ENCODE measurements at places on chromosomes 13 and 19.

- DNase-seq: no peak
These were observed 13.4 kb downstream of the PKN1 start for GRCh38 chr19:14446336-14447036.

DNA sequence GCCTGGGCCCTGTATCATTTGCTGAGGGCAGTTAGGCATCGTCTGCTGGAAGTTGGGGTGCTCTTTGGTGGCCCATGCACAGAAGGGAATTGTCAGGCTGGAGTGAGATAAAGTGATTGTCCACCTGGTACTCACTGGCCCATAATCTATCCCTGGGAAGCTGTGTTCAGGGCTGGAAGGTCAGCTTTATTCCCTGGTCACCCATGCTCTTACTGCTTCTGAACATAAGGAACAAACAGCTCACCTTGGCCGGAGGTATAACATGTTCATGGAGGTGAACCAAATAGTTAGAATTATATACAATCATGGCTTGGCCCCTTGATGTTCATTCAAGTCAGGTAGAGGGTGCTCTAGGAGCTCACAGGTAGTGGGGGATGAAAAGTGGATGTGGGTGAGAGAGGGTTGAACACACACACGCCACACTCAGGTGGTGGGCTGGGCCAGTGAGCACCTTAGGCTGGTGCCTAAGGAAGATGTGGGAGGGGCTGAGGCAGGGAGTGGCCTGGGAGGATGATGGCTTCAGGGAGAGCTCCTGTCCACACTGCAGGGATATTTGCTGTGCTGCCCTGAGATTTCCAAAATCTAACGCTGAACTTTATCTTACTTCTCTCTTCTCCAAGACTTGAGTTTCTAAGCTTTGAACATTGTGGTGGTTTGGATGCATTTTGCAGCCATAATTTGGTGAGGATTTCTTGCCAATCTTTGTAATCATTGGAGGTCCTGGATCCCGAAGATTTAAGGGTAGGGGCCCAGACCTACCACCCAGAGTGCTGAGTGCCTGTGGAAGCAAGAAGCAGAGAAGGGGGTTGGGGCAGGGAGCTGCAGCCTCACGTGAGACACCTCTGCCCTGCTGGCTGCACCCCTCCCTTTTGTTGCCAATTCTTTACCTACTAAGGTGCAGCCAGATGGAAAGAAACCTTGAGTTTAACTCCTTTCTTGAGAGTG is 420.6 kb downstream of the ZNF536 start:
- no peak for DNase-seq

DNA sequence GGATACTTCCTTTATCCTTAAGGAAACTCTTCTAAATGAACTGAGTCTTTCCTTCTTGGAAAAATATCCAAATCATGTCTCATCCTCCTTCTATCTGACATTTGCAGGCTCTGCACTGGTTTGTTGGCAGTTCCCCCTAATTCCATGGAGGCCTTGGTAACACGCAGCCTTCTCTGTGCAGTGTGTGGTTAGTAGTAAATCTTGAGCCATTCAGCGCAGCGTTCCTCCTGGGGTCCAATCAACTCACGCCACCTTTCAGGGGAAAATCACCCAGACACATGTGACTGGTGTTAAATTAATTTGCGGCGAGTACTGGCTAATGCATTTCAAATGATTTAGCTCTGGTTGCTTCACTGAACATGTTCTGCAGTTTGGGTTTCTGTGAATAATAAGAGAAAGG is 21.0 kb upstream of the CBY2 start:
- DNase-seq: peak; percentile 97

DNA sequence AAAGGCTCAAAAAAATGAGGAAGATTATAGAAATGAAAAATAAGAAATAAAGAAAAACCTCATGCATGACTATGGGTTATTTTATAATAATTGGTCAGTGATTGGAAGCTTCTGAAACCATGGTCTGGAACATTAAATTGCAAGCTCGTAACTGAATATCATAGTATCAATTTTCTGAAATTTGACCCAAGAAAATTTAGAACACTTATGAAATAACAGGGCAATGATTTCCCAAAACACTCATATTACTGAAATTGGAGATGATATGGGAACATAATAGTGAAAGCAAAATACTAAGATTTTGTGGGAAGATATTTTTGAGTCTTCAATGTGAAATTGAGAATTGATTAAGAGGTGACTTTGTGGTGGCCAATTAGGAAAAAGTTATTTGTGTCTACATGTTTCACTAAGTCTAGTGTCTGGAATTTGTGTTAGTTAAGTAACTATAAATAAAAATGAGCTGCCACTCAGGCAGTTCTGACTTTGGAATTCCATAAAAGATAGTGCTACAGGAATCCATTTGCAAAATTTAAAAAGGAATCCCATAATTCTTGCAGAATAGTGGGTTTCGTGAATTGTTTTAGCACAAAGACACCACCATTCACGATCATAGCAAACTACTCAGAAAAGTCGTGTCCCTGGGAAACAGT is 603.0 kb downstream of the LMO7 start:
- no peak for DNase-seq

GRCh38 chr19:54659300-54659699 is 3.5 kb upstream of the LILRB4 start:
- DNase-seq: no peak

DNA sequence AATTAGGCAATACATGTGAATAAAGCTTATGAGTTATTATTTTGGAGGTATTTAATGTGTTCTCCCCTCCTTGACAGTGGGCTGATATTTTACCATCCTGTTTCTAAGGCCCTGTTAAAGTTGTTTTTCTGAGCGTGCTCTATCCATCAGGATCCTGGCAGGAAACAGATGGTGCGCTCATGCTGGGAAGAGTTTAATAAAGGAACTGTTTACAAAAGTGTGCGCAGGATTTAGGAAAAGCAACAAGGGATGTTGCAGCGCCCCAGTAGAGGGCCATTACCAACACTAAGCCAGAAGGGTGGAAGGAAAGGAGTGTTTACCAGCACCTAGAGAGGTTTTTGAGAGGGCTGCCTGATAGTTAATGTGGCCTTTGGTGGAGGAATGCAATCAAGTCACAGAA is 374.5 kb downstream of the KCNRG start:
- DNase-seq: no peak

GRCh38 chr13:67101730-67102467 is 128.2 kb downstream of the PCDH9 start:
- no peak for DNase-seq

DNA sequence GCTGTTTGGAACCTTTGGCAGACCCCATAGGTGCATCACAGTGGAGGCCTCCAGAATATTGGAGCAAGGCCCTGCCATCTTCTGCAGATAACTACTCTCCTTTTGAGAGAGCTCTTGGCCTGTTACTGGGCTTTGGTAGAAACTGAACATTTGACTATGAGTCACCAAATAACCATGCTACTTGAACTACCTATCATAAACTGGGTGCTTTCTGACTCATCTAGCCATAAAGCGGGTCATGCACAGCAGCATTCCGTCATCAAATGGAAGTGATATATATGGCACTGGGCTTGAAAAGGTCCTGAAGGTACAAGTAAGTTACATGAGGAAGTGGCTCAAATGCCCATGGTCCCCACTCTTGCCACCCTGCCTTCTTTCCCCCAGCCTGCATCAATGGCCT is 782.5 kb upstream of the SLITRK6 start:
- peak; percentile 22 for DNase-seq

GRCh38 chr19:6233056-6233826 is 46.5 kb downstream of the MLLT1 start:
- peak; percentile 54 for DNase-seq

GRCh38 chr13:94480672-94481145 is 1.2 kb upstream of the DCT start:
- DNase-seq: peak; percentile 88

DNA sequence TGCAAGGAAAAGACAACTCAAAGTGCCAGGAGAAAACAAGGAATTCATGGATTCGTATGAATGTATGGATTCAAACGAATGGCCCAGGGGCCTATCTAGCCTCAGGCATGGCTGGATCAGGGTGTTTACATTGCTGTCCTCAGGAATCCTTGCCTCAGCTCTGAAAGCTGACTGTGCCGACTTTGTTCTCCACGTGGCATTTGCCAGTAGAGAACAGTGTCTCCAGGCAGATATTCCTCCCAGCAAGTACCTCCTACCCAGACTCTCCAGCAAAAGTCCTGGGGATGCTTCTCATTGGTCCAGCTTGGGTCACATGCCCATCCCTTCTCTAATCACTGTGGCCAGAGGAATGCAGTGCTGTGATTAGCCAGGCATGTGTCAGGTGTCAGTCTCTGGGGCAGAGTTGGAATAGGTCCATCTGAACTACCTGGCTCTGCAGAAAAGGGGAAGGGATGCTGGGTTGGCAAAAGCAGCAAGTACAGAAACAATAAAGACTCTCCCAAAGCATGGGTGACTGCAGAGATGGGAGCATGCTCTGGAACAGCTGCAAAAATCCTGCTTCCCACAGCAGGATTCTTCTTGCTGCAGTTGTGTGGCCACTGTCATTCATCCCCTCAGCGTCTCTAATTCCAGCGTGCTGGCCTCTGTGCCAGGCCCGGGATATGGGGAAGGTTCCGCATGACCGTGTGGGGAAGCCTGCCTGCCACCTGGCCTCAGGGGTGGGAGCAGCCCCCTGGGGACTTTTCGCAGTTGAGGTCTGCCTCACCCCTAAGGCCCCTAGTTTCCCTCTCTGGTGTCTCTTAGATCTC is 30.0 kb downstream of the CCNE1 start:
- peak; percentile 9 for DNase-seq

DNA sequence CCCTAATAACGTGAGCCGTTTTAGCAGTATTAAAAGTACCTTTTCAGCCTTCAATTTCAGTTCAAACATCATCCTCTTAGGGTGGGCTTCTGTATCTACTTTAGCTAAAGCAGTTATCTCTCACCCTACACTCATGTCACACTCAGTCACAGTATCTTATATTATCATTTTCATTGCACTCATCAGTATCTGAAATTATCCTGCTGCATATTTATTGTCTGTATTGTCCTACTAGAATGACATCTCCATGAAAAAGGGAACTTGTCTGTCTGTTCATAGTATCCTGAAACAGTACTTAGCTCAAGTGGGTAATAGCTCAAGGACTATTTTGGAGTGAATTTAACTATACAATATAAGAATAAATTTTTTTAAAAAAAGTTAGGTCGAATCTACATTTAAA is 19.9 kb upstream of the RFC3 start:
- DNase-seq: no peak

DNA sequence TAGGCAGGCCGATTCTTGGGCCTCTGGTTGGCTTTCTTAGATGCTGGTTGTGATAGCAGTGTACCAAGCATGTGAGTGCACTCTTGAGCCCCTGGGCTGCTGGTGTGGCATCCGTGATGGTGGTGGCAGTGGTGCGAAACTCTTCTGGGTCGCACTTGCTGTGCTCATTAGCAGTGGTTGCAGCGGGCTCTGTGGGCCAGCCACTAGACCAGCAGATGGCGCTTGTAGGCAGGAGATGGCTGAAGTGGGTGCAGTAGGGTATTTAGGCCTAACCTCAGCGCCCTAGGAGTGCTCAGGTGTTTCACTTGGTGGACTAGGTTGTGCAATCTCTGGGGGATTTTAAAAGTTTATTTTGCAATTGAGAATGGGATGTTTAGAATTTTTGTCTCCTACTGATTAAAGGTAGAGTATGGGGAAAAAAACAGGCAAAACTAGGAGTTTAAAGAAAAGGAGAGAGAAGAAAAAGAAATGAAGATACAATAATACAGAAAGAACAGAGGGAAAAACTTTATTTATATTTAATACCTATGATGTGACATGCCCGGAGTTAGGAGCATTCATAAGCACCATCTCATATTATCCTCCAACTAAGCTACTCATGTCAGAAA is 4.3 kb upstream of the ZNF17 start:
- DNase-seq: peak; percentile 28

DNA sequence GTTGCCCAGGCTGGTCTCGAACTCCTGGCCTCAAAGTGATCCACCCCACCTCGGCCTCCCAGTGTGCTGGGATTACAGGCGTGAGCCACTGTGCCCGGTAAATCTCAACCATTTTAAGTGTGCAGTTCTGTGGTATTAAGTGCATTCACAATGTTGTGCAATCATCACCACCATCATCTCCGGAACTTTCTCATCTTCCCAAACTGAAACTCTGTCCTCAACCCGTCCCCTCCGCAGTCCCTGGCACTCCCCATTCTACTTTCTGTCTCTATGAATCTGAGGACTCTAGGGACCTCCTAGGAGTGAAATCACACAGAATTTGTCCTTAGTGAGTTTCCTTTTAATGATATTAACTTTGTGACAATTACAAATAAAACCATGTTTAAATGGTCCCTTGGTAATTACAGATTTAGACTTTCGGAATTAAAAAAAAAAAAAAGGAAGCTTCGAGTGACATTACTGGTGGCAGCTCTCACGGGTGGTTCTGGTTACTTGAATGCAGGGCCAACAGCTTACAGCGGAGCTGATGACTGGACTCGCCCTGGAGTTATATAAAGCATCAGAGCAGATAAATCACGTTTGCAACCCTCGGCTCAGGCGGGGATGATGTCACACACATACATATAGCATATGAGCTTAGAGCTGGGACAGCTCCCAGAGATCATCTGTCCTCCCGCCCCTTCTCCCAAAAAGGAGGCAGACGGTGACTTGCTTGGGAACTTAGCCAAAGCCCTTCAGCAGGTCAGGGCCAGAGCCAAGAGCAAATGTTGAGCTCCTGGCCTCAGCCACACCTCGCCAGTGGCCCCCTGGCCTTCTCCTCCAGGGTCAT is 89.8 kb downstream of the ZNF557 start:
- DNase-seq: peak; percentile 92

DNA sequence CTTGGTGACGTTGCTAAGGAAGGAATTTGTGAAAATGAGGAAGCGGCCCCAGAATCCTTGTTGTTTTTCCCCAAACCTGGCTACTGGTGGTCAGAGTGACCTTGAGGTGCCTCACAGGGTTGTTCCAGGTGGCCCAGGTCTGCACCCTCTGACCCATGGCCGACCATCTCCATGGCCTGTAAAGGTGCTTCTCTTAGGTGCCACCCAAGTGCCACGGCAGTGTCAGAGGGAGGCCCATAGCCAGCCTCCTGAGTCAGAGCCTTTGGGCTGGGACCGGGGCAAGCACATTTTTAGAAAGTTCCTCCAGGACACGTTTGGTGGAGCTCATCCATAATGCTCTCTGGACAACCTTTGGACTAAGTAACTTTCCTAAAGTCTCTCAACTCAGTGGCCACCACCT is 83.9 kb upstream of the IRS2 start:
- DNase-seq: no peak

- no peak for DNase-seq
These were observed 94.6 kb downstream of the CRYL1 start for GRCh38 chr13:20431080-20431479.

- DNase-seq: no peak
These were observed 60.4 kb downstream of the WDFY2 start for GRCh38 chr13:51644654-51645053.

- DNase-seq: no peak
These were observed 198.4 kb downstream of the POU4F1 start for GRCh38 chr13:78404846-78405360.

GRCh38 chr19:31392464-31392863 is 43.2 kb upstream of the TSHZ3 start:
- DNase-seq: no peak

DNA sequence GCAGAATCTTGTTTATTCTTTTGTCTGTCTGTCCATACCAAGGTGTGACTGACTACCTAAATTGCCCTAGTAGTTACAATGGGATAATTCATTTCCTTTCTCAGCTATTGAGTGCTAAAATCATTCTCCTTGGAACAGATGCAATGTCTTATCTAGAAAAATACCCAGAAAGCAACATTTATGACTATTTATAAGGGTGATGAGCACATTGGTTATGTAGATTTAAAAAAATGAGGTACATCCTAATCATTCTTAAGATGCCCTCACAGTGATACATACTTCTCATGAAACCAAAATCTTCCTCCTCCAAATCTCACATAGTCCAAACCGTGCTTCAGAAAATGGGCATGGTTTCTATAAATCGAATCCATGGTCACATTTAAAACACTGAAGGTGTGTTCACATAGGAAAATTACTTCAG is 11.6 kb upstream of the UBE2L5 start:
- no peak for DNase-seq

- DNase-seq: no peak
These were observed 61.8 kb downstream of the WDFY2 start for GRCh38 chr13:51645761-51646670.

Data from fibroblast of skin of abdomen (primary cell).